ENCODE measurements at places on chromosomes 3 and 15. TPM values are rescaled to one million over a fixed set of nuclear protein-coding genes. Genes with fewer than 3 reads are reported as not detected.

Gene ANKRD63
- not detected for polyA plus RNA-seq

- H3K27ac ChIP-seq: no peak overlapping the region
- H3K27me3 ChIP-seq: peaks cover 19% of the 10 kb centered on the region
- H3K36me3 ChIP-seq: no peaks in the 10 kb centered on the region
- DNase-seq: no peak
- H3K4me3 ChIP-seq: no peak overlapping the region
Observed at GRCh38 chr15:58110999-58111717, 27.0 kb upstream of the AQP9 start.

DNA sequence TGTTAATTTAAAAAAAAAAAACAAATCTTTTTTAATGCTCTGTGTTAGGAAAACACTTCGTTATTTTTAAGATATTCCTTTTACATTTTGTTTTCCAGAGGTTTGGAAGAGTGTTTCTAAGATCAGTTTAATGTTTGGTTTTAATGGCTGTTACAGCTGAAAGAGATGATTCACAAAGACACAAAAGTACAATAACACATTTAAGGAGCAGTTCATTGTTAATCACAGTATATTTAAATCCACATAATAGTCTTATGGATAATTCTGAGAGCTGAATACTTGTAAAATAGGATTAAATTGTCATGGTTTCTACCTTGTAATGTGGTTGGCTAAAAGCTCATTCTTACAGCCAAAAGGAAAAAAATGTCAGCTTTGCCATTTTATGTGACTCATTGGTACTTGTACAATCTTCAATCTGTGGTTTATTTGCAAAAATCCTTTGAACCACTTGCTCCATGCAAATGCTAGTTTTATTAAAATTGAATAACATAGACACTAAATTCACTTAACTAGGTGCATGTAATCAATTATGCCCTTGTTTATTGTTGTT is 426.4 kb downstream of the NLGN1 start:
- DNase-seq: no peak
- H3K27ac ChIP-seq: no peak overlapping the region
- no peak overlapping the region for H3K4me3 ChIP-seq
- H3K27me3 ChIP-seq: no peaks in the 10 kb centered on the region

DNA sequence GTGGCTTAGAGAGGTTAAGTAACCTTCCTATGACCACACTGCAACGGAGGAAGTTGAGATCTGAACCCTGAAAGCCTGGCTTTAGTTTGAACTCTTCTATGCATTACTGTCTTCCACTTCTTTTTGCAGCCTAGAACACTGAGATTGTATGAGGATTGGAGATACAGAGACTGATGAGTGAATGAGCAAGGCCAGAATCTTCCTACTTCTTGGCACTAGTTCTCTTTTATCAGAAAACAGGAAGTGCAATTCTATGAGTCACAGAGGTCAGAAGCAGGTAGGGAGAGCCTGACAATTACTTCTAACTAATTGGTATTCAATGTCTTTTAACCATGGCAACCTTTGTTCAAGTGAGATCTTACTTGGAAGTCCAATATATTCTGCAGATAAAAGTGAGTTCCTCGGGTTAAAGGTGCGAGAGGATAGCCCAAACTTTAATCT is 219.0 kb downstream of the SHQ1 start:
- H3K4me1 ChIP-seq: no peaks in the 10 kb centered on the region
- H3K36me3 ChIP-seq: no peaks in the 10 kb centered on the region
- no peak overlapping the region for H3K4me3 ChIP-seq
- DNase-seq: no peak
- H3K27ac ChIP-seq: no peak overlapping the region
- H3K27me3 ChIP-seq: no peaks in the 10 kb centered on the region

DNA sequence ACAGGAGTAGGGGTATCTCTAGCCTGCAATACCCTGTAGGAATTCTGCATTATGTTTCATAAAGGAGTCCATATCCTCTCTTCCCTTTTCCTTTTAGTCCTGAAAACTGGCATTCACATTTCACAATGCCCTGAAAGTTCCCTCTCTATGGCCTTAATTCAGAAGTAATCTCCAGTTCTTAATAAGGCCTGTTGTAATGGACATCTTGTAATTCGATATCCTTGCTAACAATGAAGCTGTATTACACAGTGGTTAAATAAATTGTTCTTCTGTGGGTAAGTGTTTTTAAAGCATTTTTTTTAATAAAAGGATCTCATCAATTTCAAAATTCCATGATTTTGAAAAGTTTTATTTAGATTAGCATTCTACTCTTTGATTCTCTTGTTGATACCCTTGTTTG is 34.3 kb upstream of the NEO1 start:
- no peaks in the 10 kb centered on the region for H3K36me3 ChIP-seq
- no peak overlapping the region for H3K27ac ChIP-seq
- no peak for DNase-seq
- H3K4me1 ChIP-seq: no peaks in the 10 kb centered on the region
- H3K27me3 ChIP-seq: no peaks in the 10 kb centered on the region
